ENCODE measurements at places on chromosomes 4 and X.

GRCh38 chr4:26022346-26023202, 108.6 kb downstream of the SMIM20 start:
- peak; percentile 81 for DNase-seq

- DNase-seq = no peak
Observed at GRCh38 chr4:74293558-74293957, 14.7 kb upstream of the EPGN start.

DNA sequence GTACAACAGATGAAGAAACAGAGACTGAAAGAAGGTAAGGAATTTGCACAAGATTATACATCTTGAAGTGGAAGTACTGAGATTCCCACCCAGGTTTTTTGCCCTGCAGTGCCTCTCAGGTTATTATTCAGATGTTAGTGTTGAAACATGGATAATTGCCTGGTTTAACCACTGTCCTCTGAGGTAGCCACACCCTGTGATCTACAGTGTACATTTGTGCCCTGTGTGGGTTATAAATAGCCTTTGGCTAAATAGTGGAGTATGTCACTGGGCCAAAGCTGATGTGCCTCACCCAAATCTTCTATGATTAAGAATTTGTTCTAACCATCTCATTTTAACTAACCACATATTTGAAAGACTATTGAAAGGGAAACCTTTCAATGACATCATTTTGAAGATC, 5.4 kb upstream of the ASB5 start:
- no peak for DNase-seq

DNA sequence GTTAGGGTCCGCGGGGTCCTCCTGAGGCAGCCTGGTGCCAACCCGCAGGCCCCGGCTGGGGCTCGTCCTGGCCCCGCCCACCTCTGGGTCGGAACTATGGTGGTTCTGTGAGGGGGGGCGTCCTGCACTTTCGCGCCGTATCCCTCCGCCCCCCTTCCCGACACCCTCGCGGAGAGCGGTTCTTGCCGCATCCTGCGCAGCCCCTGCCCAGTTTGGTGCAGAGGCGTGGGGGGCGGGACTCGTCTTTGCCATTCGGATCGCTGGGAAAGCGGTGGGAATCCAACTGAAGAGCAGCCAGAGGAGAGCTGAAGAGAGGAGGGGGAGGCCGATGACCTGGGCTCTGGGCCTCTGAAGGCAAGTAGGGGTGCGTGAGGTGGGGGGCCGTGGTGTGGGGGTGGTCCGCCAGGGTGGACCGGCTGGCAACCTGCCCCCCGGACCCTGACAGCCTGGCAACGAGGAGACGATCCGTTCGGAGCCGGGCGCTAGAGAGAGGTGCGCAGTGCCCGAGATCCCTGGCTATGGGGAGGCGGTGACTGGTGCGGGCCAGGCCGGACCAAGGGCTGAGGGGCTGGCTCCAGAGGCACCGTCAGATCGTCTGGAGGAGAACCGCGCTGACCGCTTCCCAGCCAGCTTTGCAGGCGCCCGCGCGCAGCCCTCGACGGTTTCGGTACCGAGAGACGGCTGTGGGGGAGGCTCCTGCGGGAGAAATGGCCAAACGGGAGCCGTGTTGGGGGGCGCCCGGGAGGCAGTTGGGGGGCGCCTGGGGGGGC, at the start of gene GPRASP1:
Gene GPRASP1, plus strand, starts transcription at position 242 of the 770 bp plus-strand sequence. CDS start 2,431 bp downstream, outside the sequence.
- peak; percentile 4 for DNase-seq

GRCh38 chrX:150574559-150575418, 6.4 kb downstream of the MTM1 start:
- peak; percentile 9 for DNase-seq

DNA sequence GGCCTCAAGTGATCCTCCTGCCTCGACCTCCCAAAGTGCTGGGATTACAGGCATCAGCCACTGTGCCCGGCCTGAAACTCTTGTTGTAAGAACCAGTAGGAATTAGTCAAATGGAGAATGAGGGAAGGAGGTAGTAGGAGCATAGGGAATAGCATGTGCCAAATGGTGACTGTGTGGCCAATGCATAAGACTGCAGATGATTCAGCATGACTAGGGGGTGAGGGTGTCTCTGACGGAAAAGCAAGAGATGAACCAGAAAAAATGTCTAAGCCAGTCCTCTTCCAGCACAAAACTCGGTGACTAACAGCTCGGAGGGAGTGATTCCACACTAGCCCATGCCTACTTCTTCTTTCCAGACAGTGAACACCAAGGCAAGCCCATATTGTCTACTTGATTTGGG, 58.2 kb upstream of the DUSP21 start:
- peak; percentile 35 for DNase-seq
